ENCODE measurements at places on chromosomes 12 and 14.

- no peak for DNase-seq
These were observed 4.0 kb downstream of the STX2 start for GRCh38 chr12:130835011-130835410.

GRCh38 chr12:50132505-50133135 lies 20.6 kb downstream of the COX14 start:
- peak; percentile 72 for DNase-seq

- no peak for DNase-seq
These were observed 7.8 kb downstream of the RPAP3 start for GRCh38 chr12:47698055-47698454.

- no peak for DNase-seq
These were observed 28.6 kb downstream of the EML1 start for GRCh38 chr14:99821519-99822508.

GRCh38 chr14:25118671-25119070 lies 68.7 kb upstream of the STXBP6 start:
- no peak for DNase-seq

All from hematopoietic multipotent progenitor cell treated with erythropoietin and hydrocortisone succinate and interleukin-3 and kit ligand, for 15 days (in vitro differentiated cells).